Suprapubic skin (tissue), 4 donors: ENCODE measurements at places on chromosomes 1 and 21. TPM values are rescaled to one million over a fixed set of nuclear protein-coding genes. Genes with fewer than 3 reads are reported as not detected.

DNA sequence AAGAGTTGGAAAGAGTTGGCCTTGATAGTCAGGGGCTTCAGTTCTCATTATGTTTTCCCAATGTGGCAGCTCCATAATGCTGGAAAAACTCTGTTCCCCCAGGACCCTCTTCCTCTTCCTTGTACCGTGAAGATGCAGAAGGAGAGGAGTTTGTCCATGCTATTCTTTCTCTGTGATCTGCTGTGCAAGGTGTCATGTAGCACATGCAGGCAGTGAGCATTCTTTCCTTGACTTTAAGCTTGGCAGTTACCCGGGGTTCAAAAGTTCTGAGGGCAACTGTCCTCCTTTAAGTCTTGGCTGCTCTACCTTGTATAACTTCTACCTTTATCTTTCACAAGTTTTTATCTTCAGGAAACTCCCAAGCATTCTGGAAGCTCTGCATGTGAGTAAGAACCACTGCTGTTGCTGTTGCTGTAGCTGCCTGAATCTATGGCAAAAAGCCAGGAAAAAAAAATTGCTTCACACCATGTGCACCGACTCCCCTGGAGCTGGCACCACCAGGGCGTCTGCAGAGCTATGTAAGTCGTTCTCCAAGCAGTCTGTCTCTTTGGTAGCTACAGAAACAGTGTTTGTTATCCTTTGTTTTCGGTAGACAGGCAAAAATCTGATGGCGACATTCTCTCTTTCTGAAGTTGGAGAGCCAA is 42.7 kb upstream of the SLC16A1 start:
- H3K4me1 ChIP-seq, result peaks cover 2% of the 10 kb centered on the region
- H3K36me3 ChIP-seq, result no peaks in the 10 kb centered on the region
- no peak for DNase-seq
- H3K27me3 ChIP-seq, result no peaks in the 10 kb centered on the region
- H3K4me3 ChIP-seq, result no peak overlapping the region

Gene TDRKH
- total RNA-seq, result 3.9 TPM

DNA sequence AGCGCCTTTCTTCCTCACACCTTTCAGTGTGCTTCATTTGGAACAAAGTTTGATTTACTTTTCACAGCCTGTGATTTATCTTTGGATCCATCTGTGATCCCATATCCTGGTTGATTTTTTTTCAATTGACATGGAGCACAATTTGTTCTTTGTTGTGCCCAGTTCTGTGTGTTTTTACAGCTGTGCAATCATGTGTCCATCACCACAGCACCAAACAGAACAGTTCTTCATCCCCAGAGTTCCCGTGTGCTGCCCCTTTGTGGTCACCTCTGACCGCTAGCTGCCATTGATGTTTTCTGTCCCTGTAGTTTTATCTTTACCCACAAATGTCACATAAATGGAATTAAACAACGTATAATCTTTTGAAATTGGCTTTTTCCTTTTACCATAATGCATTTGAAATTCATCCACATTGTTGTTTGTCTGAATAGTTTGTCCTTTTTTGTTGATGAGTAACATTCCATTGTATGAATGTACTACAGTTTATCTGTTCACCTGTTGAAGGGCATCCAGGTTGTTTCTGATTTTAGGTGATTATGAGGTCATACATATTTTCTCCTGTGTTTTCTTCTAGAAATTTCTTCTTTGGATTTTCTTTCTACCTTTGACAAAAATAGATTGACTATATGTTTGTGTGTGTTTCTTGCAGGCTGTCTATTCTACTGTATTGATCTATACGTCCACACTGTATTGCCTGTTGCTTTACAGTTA is 17.4 kb downstream of the MIGA1 start:
- peaks cover 12% of the 10 kb centered on the region for H3K36me3 ChIP-seq
- H3K4me1 ChIP-seq, result no peaks in the 10 kb centered on the region
- H3K27ac ChIP-seq, result no peak overlapping the region
- H3K27me3 ChIP-seq, result no peaks in the 10 kb centered on the region

GRCh38 chr1:199064971-199065370 is 426.1 kb downstream of the PTPRC start:
- no peaks in the 10 kb centered on the region for H3K36me3 ChIP-seq
- no peak overlapping the region for H3K27ac ChIP-seq
- no peaks in the 10 kb centered on the region for H3K27me3 ChIP-seq
- no peak overlapping the region for H3K4me3 ChIP-seq

DNA sequence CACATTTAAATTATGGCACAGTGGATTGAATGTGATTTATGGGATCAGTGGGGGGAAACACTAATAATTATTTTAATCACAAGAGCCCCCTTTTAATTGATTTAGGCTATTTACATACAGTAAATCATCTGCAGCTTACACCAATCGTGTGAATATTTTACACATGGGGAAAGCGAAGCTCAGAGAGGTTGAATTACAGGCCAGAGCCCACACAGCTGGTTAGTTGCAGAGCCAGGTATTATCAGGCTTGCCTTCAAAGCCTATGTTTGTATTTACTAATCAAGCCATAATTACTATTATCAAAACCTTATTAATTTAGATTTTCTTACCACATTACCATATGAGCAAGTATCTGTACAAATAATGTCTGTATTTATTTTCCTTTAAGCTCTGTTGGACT is 749 bp downstream of the SDCCAG8 start:
- peak overlapping the region; percentile 80 for H3K4me3 ChIP-seq
- H3K36me3 ChIP-seq, result no peaks in the 10 kb centered on the region
- H3K4me1 ChIP-seq, result peaks cover 47% of the 10 kb centered on the region
- no peaks in the 10 kb centered on the region for H3K27me3 ChIP-seq
- DNase-seq, result no peak

Gene MAN1C1
- 7.3 TPM for total RNA-seq

Gene PTPRC
- total RNA-seq, result 8.6 TPM

Gene ERG
- total RNA-seq, result 10.1 TPM

Gene OR2T1
- not detected for total RNA-seq

Gene S100A7A
- total RNA-seq, result not detected

Gene AGBL4
- total RNA-seq, result 1.0 TPM

DNA sequence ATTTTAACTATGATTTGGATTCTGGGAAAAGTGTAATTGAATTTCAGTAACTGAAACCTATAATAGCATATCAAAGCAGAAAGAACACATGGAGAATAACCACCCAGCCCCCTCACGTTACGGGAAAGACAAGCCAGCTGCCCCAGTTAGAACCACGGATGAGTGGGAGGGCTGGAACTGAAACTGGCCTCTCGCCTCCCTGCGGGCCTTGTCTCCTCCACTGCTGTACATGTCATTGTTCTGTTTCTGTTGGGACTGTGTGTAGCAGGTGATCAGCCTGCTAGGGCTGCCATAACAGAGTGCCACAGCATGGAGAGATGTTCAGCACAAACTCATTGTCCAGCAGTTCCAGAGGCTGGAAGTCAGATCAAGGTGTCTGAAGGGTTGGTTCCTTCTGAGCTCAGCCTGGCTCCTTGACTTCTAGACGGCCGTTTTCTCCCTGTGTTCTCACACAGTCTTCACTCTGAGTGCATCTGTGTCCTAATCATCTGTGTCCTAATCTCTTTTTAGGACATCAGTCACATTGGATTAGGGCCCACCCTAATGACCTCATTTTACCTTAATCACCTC is 52.4 kb downstream of the MAP3K21 start:
- H3K36me3 ChIP-seq, result peaks cover 15% of the 10 kb centered on the region
- no peaks in the 10 kb centered on the region for H3K27me3 ChIP-seq
- no peak overlapping the region for H3K27ac ChIP-seq
- H3K4me3 ChIP-seq, result no peak overlapping the region
- DNase-seq, result no peak

DNA sequence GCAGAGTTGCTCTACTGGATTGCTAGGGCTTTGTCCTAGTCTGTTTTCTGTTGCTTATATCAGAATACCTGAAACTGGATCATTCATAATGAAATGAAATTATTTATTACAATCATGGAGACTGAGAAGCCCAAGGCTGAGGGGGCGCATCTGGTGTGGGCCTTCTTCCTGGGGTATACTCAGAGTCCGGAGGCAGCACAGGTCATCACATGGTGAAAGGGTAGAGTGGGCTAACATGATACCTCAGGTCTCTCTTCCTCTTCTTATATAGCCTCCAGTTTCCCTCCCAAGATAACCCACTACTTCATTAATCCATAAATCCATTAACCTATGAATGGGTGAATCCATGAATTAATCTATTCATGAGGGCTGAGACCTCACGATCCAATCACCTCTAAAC is 667.6 kb upstream of the NCAM2 start:
- DNase-seq, result no peak
- no peak overlapping the region for H3K27ac ChIP-seq
- H3K4me1 ChIP-seq, result no peaks in the 10 kb centered on the region

DNA sequence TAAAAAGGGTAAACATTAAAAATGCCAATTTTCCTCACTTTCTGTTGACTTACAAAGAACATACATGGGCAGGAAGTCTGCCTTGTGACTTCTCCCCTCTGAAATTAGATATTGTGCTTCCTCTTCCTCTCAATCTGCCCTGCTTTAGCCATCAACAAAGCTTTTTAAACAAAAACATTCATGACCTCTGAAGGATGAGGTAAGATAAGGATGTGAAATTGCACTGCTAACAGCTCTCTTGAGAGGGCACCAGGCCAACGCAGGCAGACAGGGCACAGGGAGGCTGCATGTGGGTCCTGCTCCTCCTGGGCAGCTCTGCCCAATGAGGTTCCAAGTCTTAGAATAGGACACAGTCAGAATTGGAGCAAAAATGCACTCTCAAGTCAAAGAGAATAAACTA is 62.1 kb downstream of the DEGS1 start:
- peaks cover 38% of the 10 kb centered on the region for H3K36me3 ChIP-seq
- peaks cover 3% of the 10 kb centered on the region for H3K4me1 ChIP-seq
- no peak overlapping the region for H3K4me3 ChIP-seq
- no peak overlapping the region for H3K27ac ChIP-seq
- H3K27me3 ChIP-seq, result no peaks in the 10 kb centered on the region

Gene LIPI
- not detected for total RNA-seq

GRCh38 chr21:41289431-41289830 is 27.2 kb upstream of the FAM3B start:
- H3K27me3 ChIP-seq, result peaks cover 12% of the 10 kb centered on the region
- H3K4me3 ChIP-seq, result no peak overlapping the region
- no peaks in the 10 kb centered on the region for H3K36me3 ChIP-seq
- no peaks in the 10 kb centered on the region for H3K4me1 ChIP-seq
- H3K27ac ChIP-seq, result no peak overlapping the region
